ENCODE measurements at places on chromosomes 3 and 15.

DNA sequence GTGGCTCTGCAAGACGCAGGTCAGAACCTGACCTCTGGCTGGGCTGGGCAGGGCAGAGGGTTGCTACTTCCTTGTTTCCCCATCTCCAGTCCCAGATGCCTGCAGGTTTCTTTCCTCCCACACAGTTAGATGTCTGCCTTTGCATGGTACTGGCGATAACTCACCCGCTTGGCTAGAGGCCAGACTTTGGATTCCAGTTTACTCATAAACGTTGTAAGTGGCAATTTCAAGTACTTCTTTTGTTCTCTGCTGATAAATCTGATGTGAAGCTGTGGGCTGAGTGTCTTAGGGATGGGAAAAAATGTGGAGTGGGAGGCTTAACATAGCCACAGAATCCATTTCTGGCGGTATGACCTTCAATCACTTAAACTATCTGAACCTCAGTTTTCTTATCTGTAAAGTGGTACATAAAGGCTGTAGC is 194.2 kb downstream of the EBLN2 start:
- DNase-seq = peak; percentile 83

DNA sequence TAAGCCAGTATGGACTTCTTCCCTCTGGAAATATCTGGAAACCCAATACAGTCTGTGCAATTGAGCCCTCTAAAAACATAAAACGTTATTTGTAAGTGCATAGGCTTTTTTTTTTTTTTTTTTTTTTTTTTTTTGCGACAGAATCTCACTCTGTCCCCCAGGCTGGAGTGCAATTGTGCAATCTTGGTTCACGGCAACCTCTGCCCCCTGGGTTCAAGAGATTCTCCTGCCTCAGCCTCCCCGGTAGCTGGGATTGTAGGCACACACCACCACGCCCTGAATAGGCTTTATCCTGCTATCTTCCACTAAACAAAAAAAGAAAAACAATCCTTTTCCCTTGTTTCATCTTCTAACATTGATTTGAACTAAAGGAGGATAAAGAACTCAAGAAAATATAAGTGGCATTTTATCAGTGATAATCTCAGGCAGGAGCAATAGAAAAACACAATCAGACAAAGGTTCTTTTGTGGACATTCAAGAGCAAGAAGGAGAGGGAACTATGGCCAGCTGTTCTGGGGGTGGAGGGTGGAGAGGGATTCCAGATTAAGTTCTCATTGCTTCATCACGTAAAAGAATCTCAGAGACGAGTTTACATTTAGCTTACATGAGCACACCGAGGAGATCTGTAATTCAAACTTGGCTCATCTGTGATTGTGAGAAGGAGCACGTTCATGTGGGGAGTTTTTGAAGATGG is 68.6 kb downstream of the ITGB5 start:
- DNase-seq = no peak

DNA sequence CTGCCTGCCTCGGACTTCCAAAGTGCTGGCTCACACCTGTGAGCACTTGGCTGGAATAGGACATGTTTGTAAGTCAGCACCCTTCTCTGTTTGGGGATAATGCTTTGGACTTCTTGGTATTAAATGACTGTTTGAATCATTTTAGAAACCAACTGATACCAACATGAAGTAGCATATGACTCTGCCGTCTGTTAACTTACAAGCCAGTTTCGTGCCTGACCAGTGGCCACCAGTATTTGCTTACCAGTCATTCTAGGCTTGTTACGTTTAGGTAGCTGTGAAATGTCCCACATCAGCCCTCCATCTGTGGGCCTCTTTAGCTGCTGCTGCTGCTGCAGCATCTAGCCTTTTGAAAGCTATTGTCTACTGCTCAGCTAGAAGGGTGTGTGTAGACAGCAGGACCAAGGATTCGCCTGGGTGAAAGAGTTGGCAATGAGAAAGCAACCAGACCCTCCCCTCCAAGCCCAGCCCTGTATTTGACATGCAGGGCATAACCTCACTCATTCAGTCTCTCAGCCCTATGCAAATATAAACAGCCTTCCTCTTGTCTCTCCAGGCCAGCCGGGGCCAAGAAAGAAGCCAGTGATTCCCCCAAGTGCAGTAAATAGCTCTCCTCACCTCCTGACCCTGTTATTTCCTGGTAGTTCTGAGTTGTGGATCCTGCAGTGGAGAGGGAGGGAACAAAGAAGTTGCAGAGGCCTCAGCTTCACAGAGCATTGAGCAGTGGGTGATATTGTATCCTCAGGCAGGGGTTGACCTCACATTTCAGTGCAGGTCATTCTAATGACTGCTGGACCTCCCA is 51.0 kb downstream of the NKIRAS1 start:
- DNase-seq = peak; percentile 16

DNA sequence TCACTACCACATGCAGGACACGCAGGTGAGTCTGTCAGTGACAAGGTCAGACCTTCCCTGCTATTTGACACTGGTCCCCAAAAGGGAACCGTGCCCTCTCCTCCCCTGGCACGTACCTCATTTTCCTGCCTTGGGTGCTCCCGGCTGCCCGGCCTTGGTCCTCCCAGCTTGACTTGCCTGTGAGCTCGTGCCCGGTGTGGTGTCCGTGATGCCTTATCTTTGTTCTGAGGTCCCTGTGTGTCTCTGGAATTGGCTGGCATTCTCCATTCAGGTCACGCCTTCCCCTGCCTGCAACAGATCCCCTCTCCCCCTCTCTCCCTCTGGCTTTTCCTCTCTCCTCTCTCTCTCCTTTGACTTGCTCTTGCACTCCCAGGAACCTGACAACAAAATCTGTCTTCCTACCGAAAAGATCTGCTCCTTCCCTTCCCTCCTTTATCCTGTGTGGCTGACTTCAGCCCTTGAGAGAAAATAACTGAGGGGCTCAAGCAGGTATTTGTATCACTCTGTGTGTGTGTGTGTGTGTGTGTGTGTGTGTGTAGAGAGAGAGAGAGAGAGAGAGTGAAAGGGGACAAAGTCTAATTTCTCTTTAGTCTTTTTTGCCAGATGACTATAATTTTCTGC is at the start of gene MASP1:
MASP1 (minus strand) TSS at position 226 of the 621 bp plus-strand sequence; CDS start at position 121, 105 bp downstream.
- DNase-seq = no peak

- no peak for DNase-seq
These were observed 12.9 kb downstream of the MON1A start for GRCh38 chr3:49916686-49917085.

GRCh38 chr3:12307136-12307535 is 18.3 kb downstream of the PPARG start:
- DNase-seq = no peak

GRCh38 chr3:58345457-58345856 is 12.8 kb downstream of the PXK start:
- no peak for DNase-seq

Measured in NCI-H2227 treated with DMSO at 0.1 percent for 48 hours (cell line).